Hematopoietic multipotent progenitor cell treated with erythropoietin and hydrocortisone succinate and interleukin-3 and kit ligand, for 4 days (in vitro differentiated cells): ENCODE measurements at places on chromosomes 5 and 9.
A peak's percentile ranks its signal among the peaks of the same experiment; 100 is the strongest.

GRCh38 chr5:131460867-131461572 lies 174.0 kb downstream of the RAPGEF6 start:
- DNase-seq: peak; percentile 14

DNA sequence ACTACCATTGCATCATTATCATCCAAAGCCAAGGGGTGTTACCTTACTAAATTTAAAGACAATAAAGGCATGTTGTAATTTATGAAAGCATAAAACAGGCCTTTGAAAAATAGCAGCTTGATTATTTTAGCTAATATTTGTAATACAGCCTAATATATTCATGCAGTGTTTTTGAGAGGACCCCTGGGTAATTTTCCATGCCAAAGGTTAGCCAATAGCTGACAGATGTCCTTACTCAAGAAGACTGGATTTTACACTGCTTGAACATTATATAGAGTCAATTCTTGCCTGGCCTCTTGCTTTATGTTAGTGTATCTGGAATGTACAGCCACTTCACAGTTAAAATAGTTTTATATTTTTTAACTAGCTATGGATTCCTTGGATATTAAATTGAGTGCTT lies 337.8 kb upstream of the PAPPA start:
- no peak for DNase-seq

- no peak for DNase-seq
These were observed 62.0 kb upstream of the SIMC1 start for GRCh38 chr5:176176231-176176630.

DNA sequence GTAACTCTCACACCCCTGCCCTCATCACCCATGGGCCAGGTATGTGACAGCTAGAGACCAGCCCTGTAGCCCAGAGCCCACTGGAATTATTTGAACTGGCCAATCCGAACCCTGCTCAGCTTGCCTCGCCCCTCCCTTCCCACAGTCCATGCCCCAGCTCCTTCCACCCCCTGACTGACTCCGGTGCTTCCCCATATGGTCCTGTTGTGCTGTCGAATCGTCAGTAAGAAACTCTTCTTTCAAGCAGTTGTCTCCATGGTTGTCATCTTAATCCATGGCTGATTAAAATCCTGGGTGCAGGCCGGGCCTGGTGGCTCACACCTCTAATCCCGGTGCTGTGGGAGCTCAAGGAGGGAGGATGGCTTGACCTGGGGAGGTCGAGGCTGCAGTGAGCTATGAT lies 118.5 kb downstream of the COL23A1 start:
- no peak for DNase-seq

- DNase-seq: no peak
These were observed 293.3 kb downstream of the FANCC start for GRCh38 chr9:95024097-95024671.

- no peak for DNase-seq
These were observed 285.3 kb downstream of the ENC1 start for GRCh38 chr5:74355041-74355824.

DNA sequence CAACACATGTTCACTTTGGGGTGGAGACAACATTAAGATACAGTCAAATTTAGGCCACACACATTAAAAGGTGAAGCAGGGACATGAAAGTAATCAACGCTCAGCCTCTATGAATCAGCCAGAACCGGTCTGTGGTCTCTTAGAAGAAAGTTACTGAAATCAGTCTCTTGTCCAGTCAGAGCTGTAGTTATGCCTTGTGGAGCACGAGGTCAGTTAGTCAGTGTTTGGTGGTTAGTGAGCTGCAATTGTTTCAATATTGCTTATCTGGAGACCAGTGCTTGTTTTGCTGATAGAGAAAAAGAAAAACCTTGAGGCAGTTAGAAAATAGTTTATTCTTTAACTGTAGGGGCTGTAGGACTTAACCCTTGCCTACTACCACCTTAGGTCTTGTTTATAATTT lies 157.8 kb upstream of the RASEF start:
- DNase-seq: peak; percentile 8

DNA sequence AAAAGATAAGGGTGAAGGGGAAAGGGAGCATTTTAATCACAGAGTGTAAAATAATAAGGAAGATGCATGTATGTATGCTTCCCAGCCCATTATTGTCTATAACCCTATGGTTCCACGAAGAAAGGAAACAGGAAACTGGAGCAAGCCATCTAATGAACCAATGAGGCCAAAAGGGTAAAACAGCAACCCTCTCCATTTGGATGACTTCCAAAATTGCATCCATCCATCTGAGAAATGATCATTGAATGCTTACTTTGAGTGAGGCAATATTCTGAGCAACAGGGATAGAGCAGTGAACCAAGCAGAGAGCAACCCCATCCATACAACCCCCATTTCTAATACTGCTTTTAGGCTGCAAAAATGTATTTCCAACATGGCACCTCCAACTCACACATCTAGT lies 46.9 kb downstream of the ARL15 start:
- no peak for DNase-seq

DNA sequence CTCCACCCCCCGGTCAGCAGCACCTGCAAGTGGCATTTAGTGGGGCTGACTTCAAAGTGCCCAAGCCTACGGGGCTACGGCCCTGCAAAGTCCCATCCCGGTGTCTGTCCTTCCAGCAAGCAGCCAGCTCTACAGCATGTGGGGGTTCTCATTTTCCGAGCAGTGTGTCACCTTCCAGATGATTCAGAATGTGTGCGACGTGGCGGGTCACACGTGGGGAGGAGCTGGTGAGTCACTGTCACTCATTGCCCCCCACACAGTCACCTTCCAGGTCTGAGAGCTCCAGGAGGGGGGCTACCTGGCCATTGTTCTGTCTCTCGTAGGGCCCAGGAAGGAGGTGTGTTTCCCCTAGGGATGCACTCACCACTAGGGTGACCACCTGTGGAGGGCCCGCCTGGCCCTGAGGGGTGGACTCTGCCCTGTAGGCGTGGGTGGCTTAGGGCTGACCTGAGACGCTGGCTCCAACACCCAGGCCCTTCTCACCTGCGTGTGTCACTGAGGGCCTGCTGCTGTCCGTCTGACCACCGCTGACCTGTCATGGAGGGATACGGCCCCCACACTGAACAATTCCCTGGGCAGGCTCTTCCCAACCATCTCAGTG lies 70.2 kb downstream of the SEMA4D start:
- DNase-seq: no peak

GRCh38 chr5:132591145-132591544 lies 34.4 kb downstream of the RAD50 start:
- peak; percentile 39 for DNase-seq

GRCh38 chr5:1183424-1184162 lies 17.8 kb upstream of the SLC6A19 start:
- DNase-seq: no peak

DNA sequence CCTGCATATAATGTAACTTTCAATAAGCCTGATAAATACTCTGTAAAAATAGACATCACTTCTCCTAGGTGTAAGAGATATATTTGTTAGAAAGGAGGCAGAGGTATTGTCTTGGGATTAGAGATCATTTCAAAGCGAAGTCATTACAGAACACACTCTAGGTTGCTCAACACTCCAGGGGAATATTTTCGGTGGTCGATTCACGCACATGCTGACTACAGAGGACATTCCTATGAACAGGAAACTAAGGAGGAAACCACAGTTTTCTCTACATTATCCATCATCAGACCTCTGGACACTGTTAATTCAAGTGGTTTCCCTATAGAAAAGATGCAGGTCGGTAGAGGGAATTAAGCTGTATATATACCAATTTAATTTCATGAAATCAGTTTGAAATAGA lies 370.0 kb downstream of the NDUFS4 start:
- DNase-seq: no peak
